K562 (cell line): ENCODE measurements at places on chromosomes 6 and 20.

DNA sequence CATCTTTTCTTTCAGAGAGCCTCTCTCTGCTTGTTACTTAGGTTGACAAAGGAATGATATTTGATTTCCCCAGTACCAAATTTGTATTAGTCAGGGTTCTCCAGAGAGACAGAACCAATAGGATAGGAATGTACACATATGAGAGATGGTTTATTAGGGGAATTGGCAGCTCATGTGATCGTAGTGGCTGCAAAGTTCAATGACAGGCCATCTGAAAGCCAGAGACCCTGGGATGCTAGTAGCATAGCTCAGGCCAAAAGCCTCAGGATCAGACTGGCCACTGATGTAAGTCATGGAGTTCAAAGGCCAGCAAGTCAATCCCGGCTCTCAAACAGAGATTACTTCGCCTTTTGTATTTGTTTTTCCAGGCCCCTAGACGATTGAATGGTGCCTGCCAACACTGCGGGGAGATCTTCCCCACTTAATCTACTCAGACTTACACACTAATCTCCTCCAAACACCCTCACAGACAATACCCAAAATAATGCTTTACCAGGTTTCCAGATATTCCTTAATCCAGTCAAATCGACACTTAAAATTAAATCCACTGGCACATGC, 215.5 kb downstream of the ALDH8A1 start:
- DNase-seq: no peak

- DNase-seq: no peak
Measured at GRCh38 chr20:53595018-53595378, 1.4 kb upstream of the ZNF217 start.

- DNase-seq: no peak
Measured at GRCh38 chr20:36887752-36888090, 11.8 kb downstream of the TLDC2 start.

GRCh38 chr20:63176034-63176426, 39.9 kb downstream of the YTHDF1 start:
- DNase-seq: no peak

DNA sequence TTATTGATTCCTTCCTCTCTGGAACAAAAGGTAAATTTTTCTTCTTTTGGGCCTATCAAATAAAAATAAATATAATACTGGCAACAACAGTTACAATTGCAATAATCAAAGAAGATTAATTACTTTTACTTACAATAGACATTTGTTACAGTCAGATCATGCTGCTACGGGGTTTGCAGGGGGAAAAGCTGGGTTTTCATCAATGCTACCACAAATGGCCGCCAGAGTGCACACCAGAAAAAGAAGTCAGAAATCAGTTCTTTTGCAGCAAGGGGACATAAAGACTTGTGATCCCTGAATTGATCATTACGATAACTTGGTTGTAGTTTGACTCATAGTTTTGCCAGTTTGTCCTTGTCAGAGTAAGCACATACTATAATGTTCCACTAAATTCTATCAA, 714.5 kb upstream of the EYS start:
- no peak for DNase-seq

DNA sequence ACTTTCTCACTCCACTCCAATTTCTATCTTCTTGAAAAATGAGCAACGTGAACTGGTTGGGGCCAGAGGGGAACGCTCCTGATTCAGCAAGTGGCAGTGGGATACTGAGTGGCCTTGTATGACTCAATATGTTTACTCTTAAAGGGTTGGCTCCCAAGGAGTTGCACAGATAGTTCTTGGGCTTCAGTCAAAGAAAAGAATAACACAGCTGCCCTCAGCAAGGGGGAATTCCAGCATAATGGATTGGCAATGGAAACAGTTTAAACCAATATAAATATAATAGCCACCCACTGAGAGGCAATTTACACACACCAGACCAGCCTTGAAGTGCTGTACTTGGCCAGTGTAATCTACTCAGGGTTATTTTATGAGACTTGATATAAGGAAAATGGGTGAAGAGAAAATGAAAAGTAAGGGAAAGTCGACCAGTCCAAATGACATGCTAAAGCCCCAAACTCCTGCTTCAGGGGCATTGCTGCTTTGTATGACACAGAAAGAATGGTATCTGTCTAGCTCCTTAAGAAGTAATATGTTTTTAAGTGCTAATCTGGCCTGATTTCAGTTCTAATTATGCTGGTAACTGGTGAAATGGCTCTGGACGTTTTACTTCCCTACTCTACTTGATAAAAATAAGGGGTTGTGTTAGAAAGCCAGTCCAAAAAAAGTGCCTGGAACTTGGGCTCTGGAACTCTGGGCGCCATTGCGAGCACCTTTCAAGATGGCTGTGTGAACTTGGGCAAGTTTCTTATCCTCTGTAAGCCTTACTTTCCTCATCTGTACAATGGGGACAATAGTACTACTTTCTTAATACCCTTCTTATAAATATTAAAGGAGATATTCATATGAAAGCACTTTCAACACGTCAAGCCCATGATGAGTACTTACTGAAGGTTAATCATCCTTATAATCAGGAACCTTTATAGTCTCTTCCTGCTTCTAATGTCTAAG, 712.9 kb upstream of the MAP3K7 start:
- no peak for DNase-seq

- no peak for DNase-seq
Measured at GRCh38 chr6:31485055-31485454, 12.9 kb upstream of the MICB start.

DNA sequence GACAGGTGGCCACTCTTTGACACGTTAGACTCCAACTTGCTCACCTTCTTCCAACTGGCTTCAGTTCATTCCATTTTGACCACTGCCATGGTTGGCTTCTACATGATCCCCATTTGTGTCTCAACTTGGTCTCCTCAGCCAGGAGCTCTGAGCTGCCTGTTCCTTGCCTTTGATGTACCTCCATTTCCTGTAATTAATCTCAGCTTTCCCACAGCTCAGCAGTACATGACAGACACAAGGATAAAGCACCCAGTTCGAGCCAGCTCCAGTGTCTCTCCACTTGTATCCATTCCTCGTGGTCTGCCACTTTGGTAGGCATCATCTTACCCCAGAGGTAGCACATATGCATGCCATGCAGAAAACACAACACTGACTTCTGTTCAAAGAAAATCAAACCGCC, 161.0 kb downstream of the TSHZ2 start:
- no peak for DNase-seq

- DNase-seq: no peak
Measured at GRCh38 chr6:155629652-155630051, 174.0 kb upstream of the NOX3 start.

DNA sequence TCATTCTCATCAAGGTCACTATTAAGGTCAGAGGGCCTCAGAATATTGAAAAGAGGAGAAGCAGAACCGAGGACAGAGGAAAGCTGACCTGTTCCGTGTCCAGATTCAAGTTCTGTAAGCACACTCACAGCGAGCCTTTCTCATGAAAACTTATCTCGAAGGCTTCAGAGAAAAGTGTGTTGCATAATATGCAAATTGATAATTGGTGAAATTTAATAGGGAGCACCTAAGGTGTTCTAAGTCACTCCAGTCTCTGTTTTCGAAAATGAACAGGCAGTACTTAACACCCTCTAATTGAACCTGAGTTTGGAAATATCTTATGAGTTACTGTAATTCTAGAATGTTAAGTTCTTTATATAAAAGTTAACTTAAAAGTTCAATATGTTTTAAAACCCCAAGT, 181.2 kb upstream of the PDE10A start:
- DNase-seq: no peak

GRCh38 chr20:16580620-16581019, 7.4 kb upstream of the KIF16B start:
- no peak for DNase-seq

DNA sequence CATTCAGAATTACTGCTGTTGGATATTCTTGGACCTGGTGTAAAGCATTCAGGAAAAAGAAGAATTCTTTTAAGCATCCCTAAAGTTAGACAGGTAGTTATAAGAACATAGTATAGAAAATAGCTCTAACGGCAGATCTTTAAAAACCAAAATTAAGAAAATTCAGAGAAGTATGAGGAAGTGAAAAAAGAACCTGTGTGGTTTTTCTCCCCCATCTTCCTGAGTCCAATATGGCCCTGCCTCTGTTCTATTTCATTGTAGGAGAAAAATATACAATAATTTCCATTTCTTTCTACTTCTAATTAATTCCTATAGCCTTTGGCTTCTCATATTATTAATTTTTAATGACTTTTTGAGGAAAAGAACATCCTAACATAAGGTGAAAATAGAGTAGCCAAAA, 47.1 kb downstream of the FHL5 start:
- no peak for DNase-seq
